ENCODE measurements at places on chromosomes 4 and X.
A peak's percentile ranks its signal among the peaks of the same experiment; 100 is the strongest.

GRCh38 chrX:148282504-148282903 lies 217.9 kb upstream of the AFF2 start:
- DNase-seq: no peak

DNA sequence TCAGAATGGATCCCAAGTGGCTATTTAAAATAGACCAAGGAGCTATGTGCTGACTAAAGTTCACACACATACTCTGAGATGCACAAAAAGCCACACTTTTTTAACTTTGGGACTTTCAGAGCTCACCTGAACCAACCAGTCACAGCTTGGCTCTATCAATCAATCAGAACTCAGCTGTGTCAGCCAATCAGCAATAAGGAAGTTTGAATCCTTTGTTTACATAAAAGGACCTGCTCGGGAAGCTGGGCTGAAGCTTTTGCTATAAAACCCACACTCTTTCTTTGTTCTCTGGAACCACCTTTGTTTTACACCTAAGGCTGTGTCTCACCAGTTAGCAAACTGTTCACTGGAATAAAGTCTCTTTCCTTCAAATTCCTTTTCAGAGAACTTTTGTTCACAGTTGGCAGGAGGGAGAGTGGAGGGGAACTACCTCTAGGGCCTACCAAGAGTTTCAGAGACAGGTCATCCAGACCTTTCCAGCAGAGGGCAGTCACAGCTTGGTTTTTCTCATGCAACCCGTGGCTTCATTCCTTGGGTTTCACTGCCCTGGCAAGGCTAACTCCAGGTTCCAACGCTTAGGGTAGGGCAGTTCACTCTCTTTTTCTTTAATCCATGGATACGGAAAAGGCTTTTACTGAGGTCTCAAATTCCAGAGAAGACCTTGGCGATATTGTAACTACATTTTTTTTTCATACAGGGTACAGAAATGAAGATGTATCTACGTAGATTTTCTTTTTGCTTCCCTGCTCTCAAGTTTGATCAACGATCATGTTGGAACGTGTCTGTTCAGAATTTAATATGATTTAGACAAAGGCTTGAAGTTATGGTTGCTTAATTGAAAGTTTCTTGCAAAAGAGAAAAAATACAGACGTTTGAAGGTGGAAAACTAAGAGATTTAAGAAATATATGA lies 80.7 kb downstream of the GPRIN3 start:
- peak; percentile 44 for DNase-seq

- DNase-seq: no peak
These were observed 307 bp downstream of the ATG4A start for GRCh38 chrX:108091878-108092291.

DNA sequence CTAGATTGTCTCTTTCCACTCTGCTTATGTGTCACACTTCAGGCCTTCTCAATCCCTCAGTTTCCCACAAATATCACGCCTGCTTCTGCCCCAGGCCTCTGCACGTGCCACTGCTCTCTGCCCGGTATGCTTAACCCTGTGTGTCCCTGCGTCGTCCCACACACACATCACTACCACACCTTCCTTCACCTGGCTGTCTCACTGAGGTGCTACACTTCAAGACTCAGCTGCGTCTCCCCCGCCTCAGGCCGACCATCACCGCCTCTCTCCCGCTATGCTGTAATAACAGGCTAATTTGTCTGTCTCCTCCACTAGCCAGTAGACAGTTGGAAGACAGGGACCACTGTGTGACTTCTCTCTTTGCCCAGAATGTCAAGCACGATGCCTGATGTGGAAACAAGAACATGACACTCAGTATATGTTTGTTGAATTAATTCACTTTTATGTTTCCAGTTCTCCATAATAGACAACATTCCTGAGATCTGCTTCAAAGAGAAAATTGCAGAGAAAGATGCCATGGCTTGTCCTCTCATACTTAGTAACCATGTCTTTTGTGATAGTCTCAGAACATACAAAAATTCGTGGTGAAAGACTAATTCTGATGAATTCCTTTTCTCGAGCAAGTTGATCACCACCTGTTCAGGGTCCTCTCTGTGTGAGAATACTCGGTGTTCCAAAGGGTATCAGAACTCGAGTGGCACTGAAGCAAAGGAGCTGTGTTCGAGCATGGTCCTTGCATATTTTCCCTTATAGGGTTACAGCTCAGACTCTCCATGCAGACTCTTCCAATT lies 54.2 kb downstream of the AFAP1 start:
- DNase-seq: no peak

GRCh38 chr4:33067221-33067620 lies 2347.1 kb downstream of the PCDH7 start:
- DNase-seq: no peak

- no peak for DNase-seq
These were observed 68.7 kb upstream of the PGM2 start for GRCh38 chr4:37757761-37758160.

- no peak for DNase-seq
These were observed 116.2 kb downstream of the SLC2A9 start for GRCh38 chr4:9904976-9905587.

GRCh38 chr4:42359711-42360110 lies 37.6 kb upstream of the SHISA3 start:
- no peak for DNase-seq

- DNase-seq: peak; percentile 77
These were observed 1.2 kb upstream of the CHRNA9 start for GRCh38 chr4:40333921-40334352.

- no peak for DNase-seq
These were observed 67.4 kb downstream of the ZNF827 start for GRCh38 chr4:145871209-145871608.

- no peak for DNase-seq
These were observed 67.5 kb downstream of the SORBS2 start for GRCh38 chr4:185744488-185744862.

DNA sequence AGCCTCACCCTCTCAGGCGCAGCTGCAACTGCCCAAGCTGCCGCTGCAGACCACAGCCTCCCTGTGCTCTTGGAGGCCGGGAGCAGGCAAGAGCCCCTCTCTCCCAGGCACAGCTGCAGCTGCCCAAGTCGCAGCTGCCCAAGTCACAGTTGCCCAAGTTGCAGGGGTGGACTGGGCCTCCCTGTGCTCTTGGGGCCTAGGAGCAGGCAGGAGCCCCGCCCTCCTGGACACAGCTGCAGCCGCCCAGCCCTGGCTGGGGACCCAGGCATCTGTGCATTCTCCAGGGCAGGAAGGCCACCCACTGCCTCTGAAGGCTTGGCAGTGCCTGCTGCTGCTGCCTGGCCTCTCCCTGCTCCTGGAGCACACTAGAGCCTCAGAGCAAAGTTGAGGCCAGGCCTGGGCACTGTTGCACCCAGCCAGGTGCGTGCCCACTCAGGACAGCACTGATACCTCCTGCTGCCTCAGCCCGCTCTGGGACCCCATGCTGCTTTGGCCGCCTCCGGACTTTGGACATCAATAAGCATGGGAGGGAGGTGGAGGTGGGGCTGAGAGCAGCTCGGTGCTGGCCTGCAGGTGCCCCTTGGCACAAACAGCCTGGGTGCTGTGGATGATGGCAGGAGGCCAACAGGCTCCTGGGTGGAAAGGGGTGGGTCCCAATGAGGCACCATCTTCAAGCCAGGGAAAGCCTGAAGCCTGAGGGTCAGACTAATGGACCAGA lies 247.5 kb downstream of the PDGFC start:
- no peak for DNase-seq

- DNase-seq: no peak
These were observed 9.2 kb downstream of the GUCY1A1 start for GRCh38 chr4:155675709-155676429.

DNA sequence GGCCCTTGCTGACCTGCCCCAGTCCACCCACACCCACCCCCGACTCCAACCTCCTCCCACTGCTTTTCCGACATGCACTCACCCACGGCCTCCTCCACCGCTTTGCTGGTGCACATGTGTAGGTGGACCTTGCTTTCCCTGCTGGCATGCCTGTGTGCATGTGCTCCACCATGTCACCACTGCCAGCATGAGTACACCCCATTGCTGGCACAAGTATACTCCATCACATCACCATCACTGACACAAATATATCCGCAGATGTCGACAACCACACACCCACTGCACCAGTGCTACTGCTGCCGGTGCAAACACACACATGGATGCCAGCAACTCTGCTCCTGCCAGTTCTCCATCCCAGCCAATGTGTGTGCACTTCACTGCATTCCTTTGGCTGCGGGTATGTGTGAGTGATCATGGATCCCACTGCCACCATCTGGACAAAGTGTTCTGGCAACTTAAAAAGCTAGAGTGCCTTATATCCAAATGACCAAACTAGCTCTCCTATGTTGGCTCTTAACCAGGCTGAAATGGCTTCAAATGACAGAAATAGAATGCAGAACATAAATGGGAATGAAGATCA lies 1072.3 kb downstream of the RAPGEF2 start:
- DNase-seq: no peak

DNA sequence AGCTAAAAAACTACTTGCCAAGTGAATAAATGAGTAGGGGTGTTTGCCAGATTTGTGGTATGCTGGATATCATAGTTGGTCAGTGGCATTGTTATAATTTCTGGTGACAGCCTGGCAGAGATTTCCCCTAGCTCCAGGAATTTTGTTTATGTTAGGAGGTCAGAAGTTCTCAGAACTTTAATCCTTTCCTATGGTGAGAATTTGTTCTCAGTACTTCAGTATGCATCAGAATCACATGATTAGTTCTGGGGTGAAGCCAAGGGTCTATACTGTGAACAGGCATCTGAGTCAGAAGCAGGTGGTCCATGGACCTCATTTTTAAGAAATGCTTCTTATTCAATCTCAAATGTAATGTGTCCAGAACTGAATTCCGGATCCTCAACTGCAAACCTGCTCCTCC lies 10.5 kb downstream of the RASSF6 start:
- DNase-seq: no peak

- no peak for DNase-seq
These were observed 102.6 kb downstream of the FSTL5 start for GRCh38 chr4:162061214-162061613.

DNA sequence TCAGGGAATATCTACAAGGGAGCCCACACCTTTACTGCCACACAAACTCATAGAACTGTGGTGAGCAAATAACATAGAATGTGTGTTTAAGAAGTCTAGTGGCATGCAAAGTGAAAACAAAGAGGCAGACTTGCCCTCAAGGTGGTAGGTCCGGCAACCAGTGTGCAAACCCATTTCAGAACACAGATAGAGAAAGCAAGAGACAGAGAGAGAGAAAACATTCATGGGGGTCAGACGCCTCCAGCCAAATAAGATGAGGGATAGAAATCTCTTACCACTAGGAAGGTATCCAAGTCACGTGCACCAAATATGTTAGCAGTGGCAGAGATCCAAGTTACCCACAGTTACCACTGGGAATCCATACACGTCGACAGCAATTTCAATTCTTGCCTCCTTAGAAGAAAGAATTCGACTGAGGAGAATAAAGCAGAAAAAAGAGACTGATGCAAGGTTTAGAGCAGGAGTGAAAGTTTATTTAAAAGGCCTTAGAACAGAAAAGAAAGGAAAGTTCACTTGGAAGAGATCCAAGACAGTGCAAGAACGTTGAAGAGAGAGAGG lies 252.8 kb downstream of the NAP1L3 start:
- DNase-seq: no peak

DNA sequence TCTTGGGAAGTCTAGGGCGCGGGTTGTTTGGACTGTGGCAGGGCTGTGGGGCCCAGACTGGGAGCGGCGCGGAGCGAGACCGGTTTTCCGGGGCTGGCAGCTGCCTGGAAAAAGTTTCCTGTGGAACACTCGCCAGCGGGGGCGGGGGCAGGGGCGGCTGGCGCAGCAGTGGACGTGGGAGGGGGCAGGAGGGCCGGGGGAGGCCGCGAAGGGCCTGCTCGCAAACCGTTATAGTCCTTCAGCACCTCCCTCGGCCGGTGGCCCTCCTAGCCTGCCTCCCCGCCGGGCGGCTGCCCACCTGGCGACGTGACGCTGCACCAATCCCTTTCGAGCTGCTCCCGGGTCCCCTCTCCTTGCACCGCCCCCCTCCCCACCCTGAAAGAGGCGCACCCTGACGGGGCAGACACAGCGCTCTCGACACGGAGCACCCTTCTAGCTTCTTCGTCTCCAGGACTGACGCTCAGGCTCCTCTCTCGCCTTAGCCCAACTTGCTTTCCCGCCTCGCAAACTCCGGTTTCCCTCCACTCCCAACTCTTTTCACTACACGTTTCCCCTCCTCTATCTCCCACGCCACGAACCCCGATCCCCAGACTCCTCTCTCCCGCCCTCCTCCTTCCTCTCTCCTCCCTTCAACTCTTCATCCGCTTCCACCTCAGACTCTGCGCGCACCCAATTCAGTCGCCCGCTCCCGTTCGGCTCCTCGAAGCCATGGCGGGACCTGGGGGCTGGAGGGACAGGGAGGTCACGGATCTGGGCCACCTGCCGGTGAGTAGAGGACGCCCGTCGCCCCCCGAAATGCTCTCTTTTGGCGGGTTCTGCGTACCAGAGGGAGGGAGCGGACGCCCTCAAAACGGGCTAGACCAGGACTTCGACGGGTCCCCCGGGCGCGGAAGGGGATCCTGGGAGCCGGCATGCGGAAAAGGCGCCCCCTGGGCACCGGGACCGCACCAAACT lies at the start of gene NRK:
TSS of gene NRK (plus strand) at position 402 of the 954 bp plus-strand sequence. CDS start at position 709, 307 bp downstream.
- no peak for DNase-seq

DNA sequence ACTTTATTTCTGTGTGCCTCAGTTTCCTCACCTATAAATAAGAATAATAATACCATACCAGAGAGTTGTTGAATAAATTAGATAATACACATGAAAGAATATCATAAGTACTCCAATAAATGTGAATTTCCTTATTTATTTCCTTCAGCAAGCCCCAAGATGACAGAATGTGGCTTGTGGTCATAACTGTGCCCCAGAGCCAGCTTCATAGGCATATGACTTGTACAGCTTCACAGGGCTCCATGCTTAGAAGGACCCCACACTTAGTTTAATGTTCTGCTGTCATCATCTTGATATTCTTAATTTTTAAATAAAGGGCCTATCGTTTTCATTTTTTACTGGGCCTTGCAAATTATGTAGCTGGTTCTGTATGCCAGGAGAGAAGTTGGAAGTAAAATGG lies 25.3 kb downstream of the VSIG4 start:
- DNase-seq: no peak

- DNase-seq: no peak
These were observed 45.2 kb upstream of the CLCN4 start for GRCh38 chrX:10111364-10112148.

DNA sequence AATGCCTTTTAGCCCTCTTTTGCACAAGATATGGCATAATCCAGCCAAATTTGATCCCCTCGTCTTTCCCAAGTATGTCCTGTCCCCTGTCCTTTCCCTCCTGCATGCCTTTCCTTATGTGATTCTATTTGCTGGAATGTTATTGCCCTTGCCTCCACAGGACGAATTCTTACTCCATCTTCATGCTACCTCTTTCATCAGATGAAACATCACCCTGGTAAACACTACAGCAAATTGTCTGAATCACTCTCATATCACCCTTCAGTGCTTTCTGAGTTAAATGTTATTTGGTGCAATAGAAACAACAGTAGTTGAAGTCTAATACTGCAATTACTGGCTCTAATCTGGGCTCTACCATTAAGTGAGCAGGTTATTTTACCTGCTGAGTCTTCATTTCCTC lies 52.2 kb upstream of the FAT1 start:
- DNase-seq: no peak

- DNase-seq: no peak
These were observed 168.7 kb downstream of the PRDM5 start for GRCh38 chr4:120753854-120754253.
